ENCODE measurements at places on chromosomes 3 and 15.
A peak's percentile ranks its signal among the peaks of the same experiment; 100 is the strongest.

DNA sequence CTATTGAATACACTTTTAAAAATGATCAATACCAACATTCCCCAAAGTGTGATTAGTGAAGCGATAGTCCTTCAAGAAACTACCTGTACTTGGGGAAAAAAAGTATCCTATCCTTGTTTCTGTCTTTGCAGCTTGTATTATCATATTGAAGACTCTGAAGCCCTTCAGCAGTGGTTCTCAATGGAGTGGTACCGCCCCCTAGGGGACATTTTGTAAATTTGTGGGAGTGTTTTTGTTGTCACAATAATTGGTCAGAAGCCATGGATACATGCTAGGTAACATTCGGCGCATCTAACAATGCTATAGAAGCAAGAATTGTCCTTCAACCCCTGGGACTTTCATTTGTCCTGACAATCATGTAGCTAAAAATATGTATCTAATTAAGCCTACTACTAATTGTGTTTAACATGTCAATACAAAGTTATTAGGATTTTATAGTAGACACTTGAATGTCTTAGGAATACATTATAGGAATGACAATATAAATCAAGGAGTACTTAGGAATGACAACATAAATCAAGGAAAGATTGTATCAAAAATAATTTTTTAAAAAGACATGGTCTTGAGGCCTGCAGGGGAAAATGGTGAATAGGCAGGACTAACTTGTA, 53.7 kb downstream of the NMD3 start:
- peak; percentile 18 for DNase-seq

DNA sequence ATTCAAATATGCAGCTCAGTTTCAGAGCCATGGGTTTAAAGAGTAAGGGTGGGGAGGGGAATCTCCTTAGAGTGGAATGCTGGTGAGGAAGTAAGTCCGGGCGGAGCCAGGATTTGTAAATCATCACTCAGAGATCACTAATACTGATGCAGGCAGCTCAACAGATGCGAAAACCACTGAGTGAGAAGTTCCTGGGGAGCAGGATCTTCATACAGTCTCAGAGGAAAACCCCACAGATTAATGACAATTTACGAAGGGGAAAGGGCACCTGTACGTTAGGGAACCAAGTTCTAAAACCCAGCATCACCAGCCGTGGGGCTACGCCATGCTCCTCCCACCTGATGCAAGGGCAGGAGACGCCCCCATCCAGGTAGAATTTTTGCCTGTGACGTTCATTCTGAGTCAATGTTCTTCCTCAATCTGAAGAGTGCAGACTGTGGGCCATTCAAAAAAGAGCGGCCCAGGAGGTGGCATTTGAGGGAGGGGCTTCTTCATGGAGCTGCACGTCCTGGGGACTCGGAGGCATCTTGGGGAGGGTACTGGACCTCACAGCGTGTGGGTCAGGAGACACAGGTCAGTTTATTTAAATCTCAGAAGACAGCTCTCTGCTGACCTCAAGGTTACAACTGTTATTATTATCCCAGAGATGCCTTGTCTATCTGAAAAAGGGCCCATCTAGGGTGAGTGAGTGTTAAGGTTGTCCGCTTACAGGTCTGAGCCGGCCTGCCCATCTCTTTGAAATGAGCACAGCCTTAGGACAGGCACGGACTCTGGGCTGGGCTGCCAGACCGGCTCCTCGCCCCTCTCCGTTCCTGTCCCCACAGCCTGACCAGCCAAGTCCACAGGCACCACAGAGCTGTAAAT, 228.0 kb downstream of the XXYLT1 start:
- no peak for DNase-seq

DNA sequence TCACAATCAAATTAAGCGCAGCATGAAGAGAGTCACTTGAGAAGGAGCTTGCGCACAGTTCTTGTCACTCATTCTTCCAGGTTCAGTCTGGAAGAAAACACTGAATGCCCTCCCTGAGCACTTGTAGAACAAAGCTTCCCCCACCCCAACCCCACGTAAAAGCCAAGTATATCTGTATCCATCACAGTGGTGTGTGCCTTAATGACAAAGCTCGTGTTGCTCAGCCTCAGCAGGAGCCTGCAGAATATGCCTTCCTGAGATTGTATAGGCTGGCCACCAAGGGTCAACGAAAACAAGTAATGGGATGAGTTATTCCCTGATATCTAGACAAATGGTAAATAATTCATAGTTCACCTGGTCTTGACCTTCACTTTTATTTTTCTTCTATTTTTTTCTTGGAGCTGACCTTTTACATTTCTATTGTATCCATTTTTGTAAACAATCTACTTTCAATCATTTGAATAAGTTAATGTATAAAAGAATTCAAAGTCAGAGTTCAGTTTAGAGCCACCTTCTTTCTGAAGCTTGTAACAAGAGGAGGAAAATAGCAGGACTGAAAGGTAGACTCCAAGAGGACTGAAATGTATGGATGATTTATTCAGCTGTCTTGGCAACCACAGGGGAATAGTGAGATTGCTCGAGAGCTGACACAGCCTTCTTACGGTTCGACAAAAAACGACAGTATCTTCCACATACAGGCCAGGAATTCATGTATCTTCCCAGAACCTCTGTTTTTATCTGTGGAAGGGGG, 405.5 kb upstream of the TPM1 start:
- DNase-seq = no peak

DNA sequence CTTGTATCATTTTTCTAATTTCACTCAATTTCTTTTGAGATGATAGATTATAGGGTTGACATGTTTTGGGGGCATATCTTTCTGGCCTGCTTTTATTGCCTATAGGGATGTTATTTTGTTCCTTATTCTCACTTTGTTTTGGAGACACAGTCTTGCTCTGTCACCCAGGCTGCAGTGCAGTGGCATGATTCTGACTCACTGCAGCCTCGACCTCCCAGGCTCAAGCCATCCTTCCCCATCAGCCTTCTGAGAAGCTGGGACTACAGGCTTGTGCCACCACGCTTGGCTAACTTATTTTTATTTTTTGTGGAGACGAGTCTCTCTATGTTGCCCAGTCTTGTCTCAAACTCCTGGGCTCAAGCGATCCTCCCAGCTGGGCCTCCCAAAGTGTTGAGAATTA, 72.8 kb upstream of the FAN1 start:
- no peak for DNase-seq

DNA sequence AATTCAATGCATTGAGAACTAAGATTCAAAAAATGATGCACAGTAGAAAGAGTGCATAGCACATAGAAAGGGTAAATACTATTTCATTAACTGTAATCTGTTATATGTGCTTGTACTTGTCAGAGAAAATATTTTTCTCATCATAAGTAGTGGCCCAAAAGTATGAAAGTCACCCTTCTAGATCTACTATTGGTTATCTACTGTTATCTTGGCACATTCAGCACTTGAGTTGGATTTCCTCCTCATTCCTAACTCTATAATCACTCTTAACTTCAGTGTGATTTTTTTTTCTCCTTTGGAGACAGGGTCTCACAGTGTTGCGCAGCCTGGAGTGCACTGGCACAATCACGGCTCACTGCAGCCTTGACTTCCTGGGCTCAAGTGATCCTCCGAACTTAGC, 194.4 kb downstream of the PCCB start:
- no peak for DNase-seq

DNA sequence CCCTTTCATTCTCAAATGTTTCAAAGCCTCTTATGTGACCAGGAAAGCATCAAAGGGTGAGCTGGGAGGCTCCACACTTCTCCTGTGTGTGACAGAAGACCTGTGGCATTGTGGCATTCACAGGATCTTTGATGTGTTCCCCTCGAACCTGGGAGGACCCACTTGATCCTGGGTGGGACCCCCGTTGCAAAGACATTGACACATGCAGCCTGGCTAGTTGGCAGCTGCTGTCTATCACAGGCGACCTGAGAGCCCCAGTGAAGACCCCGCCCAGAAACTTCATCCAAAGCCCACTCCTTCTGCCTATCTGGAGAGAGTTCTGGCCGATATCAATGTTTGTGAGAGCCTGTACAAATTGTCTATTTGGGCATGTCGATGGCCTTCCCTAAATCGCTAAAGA, 140.4 kb upstream of the ATP2B2 start:
- DNase-seq = no peak

DNA sequence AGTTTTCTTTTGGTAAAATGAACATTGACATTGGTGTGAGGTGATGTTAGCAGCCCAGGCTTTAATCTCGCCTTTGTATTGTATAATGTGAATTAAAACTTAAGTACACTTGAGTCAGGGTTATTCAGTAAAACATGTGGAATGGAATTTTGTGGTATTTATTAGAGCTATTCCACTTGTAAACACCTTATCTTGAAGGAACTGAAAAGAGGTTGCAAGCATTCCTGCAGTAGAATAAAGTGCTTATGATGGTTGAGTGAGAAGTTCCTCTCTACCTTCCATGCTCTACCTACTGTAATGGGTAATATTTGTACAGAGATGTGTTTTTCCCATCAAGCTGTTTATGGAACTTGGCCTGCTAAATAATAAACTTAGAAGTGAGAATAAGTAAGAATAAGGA, 36.1 kb downstream of the HMG20A start:
- no peak for DNase-seq

- no peak for DNase-seq
These were observed 644.3 kb downstream of the NR2F2 start for GRCh38 chr15:96974761-96975160.

- DNase-seq = no peak
These were observed 22.4 kb downstream of the LIPC start for GRCh38 chr15:58453931-58454793.

GRCh38 chr15:62164014-62164395, 1.1 kb downstream of the C2CD4B start:
- DNase-seq = peak; percentile 18

DNA sequence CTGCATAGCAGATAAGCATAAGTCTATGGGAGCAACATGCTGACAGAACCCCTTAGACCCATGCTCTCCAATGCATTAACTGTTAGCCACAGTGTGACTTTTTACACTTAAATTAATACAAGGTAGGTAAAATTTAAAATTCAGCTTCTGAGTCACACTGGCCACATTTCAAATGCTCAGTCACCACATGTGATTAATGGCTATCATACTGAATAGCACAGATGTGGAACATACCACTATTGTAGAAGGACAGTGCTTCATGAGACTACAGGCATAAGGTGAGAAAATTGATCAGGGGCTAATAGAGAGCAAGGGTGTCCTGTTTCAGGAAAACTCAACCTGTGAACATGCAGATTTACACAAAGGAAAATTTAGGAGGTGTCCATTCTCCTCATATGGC, 357.0 kb upstream of the SEMA6D start:
- DNase-seq = no peak

DNA sequence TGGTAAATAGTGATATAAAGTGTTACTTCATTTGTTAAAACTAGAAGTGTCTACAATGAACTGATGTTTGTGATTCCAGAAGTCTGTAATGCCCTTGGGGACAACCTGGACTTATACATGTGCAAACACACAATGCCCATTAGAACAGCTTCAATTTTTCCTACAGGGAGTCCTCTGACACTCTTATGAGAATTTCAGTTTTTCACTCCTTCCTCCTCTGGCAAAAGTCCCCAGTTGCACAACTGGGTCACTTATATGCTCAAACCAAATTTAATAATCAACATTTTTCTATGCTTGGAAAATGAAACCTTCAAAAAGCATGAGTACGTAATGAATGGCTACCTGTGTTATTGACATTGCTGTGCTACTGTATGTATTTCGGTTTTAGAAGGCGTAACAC, at the start of gene OR5H15:
TSS of gene OR5H15 (plus strand) at position 301 of the 400 bp plus-strand sequence. CDS start 2,004 bp downstream, outside the sequence.
- DNase-seq = no peak

- no peak for DNase-seq
These were observed 36.9 kb downstream of the RAB8B start for GRCh38 chr15:63226155-63226883.

- no peak for DNase-seq
These were observed 40.9 kb downstream of the AKAP13 start for GRCh38 chr15:85421116-85421925.

DNA sequence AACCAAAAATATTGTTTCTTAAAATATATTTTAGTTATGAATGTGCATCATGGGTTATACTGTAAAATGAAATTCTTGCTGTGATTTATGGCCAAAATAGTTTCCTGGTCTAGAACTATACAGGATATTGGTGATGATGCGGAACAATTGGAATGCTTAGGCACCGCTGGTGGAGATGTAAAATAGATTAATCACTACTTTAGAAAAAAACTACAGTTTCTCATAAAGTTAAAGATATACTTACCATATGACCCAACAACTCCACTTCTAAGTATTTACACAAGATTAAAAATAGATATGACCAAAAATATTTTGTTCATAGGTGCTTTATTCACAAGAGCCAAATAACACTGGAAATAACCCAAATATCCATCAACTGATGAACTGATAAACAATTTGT, 126.7 kb downstream of the TUSC7 start:
- DNase-seq = no peak

DNA sequence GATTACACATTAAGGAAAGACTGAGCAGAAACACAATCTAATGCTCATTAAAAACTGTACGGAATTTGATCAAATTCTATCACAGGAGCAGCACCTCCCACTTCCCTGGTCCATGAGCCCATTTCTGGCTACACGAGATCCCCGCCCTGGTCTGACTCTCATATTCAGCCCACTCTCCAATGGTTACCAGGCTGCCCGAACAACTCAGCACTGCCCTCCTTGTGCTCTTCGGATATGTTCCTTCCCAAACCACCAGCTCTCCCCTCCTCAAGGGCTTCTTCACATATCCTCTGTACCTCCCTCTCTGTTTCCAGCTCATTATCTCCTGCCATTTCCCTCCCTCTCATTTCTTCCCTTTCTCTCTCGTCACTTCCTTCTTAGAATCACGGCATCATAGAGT, 180.5 kb downstream of the RSL24D1 start:
- DNase-seq = no peak

DNA sequence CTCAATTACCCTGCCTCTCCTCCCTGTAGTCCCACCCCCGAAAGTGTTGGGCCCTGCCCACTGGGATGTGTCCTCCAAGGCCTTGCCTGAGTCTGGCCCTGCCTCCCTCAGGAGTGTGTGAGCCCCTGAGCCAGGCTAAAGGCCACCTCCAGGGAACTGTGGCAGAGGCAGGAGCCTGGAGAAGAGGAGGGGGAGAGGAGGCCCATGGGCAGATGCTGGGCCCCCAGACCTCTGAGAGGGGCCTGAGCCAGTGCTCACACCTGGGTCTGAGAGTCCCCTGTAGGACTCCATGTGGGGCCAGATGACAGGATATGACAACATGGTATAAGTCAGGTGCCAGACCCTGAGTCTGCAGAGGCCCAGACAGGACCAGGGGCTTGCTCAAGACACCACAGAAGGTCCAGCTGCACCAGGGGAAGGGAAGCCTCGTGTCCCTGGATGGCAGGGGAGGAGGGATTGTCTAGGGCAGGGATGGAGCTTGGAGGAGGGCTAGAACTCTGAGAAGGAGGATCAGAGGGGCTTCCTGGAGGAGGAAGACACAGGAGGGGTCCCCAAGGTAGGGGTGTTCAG, 217.9 kb downstream of the TBC1D2B start:
- DNase-seq = no peak

- DNase-seq = peak; percentile 17
These were observed 29.2 kb downstream of the NEO1 start for GRCh38 chr15:73081321-73081958.

- DNase-seq = no peak
These were observed 93.7 kb downstream of the NPTN start for GRCh38 chr15:73539212-73540128.
